Fibroblast of the aortic adventitia (primary cell): ENCODE measurements at places on chromosomes 3 and 15.

DNA sequence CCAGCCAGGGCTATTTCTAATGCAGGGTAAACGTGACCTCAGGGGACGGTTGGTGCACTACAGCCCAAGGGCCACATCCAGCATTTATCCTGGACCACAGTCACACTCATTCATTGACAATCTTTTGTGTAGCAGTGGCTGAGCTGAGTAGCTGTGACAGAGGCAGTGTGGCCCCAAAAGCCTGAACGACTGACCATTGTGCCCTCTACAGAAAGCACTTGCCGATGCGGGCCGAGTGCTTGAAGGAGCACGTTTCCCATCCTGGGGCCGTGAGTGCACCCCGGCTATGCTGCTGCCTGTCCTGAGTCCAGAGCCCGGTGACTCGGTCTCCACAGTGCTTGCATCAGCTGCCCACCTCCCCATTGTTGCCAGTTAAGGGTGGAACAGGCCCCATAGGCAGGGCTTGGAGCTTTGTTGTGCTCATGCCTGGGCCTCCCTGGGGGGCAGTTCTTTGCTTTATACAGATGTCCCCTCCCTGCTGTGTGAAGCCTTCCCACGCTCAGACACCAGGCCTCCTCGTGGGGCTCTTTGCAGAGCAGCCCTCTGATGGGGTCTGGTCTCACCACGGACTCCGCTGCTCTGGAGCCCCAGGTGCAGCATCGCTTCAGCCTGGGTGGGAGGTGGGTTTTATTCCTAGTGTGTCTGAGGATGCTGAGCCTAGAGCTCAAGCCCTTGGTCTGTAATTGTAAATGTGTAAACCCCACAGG, 13.0 kb upstream of the SNRPA1 start:
- DNase-seq = no peak

DNA sequence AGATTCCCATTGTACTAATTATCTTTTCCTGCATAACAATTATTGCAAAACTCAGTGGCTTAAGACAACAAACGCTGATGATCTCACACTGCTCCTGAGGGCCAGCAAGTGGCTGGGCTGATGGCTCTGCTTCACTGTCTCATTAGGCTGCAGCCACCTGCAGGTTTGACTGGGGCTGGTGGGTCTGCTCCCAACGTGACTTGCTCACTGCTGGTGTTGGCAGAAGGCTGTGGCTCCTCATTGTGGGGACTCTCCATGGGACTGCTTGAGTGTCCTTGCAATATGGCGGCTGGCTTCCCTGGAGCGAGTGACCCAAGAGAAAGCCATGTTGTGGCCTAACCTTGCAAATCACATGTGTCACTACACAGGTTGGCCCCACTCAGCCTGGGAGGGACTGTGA, 71.1 kb downstream of the PLXNA1 start:
- no peak for DNase-seq

GRCh38 chr3:164352991-164353390, 725.3 kb downstream of the SI start:
- no peak for DNase-seq

DNA sequence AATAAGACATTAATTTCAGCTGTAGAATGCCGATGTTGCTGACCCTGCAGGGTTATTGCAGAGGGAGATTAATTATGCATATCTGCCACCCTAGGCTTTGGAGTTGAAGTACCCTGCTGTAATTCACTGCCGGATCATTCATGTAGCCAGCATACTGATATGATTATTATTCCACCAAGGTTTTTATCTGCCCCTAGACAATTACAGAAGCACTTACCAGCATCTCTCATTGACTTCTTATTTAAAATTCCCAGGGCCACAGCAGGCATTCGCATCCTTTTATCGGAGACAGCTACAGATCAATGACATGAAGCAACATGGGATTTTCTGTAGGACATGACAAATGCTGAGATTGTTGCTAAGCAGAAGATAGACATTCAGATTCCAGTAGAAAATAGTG, 31.3 kb downstream of the IL1RAP start:
- no peak for DNase-seq

DNA sequence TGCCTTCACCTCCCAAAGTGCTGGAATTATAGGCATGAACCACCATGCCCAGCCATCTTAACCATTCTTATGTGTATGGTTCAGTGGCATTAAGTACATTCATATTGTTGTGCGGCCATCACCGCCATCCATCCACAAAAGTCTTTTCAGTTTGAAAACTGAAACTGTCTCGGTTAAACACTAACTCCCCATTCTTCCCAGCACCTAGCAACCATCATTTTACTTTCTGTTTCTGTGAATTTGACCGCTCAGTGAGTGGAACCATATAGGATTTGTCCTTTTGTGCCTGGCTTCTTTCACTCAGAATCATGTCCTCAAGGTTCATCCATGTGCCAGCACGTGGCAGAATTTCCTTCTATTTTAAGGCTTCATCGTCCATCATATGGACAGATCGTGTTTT, 5.8 kb downstream of the MCM2 start:
- DNase-seq = no peak

DNA sequence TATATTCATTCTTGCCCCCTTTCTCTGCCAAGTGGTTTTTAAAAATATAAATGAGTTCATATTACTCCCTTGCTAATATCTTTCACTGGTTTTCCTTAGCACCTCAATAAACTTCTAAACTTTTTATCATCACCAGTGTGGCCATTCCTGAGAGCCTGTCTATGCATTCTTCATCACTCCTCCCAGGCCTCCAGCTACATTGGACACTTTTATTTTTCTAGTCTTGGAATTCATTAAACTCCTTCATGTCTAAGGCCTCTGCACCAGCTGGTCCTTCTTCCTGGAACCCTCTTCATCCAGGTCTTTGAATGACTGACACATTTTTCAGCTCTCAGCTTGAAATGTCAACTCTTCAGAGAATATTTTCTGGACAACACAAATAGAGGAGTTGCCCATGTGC, 120.4 kb upstream of the P2RY1 start:
- no peak for DNase-seq

DNA sequence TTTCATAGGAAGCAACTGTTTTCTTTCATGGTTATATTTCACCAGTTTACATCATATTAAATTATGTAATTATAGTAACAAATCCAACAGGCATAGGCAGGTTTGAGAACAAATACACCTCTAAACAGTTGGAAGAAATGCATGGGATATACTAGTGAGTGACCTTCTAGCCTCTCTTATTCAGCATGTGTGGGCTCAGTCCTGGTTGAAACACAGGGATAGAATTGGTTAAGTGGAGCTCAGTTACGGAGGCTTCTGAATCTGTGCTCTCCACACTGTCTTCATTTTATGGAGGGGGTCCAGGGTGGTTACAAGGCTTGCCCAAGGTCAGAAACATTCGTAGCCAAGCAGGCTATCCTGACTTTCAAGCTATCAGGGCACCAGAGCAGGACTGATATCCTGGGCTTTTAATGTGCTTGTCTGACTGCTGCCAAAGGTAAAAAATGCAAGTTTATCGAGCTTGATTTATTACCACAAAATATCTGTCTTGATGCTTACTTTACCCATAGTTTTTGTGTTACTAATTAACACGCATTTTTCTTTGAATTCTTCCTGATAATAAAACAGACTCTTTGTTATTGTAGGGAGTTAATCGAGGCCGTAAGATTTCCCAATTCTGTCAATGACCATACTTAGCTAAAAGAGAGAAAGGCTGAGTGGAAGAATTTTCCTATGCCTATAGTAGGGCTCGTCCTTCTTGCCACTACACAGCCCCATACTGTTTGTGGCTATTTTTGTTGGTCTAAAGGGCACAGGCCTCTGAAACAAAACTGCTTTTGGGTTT, 89.6 kb downstream of the FILIP1L start:
- DNase-seq = peak; percentile 76
